IPS-NIHi11 (cell line): ENCODE measurements at places on chromosomes 4 and X.

- DNase-seq = no peak
These were observed 6.2 kb downstream of the MYL5 start for GRCh38 chr4:680551-680927.

- no peak for DNase-seq
These were observed 568.8 kb downstream of the STIM2 start for GRCh38 chr4:27429364-27429871.

DNA sequence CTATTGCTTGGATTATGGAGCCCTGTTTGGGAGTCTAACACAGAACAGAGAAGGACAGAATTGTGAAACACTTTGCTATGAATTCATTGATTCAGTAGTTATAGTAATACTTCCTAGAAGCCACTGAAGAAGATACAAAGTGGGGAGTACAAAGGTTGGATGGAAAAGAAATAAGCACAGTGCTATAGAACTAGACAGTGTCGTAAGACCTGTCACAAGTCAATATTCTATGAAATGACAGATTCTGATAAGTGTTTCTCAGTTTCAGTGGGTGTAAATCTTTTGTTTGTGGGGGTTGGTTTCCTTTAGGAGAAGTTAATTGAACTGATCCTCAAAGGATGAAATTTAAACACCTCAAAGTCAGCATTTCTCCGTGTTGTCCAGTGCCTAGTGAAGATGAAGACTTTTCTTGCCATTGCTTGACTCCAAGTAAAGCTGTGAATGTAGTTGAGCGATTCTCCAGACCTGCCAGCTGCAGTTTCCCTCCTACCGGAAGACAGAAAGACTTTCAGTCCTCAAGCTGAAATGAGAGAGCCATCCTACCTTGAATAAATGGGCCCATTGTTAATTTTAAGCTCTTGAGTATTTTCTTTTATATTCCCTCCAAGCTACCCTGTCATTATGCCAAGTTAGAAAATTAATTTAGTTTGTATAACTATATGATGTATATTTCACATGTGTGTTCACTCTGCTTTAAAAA lies 7.9 kb downstream of the PDLIM5 start:
- no peak for DNase-seq

DNA sequence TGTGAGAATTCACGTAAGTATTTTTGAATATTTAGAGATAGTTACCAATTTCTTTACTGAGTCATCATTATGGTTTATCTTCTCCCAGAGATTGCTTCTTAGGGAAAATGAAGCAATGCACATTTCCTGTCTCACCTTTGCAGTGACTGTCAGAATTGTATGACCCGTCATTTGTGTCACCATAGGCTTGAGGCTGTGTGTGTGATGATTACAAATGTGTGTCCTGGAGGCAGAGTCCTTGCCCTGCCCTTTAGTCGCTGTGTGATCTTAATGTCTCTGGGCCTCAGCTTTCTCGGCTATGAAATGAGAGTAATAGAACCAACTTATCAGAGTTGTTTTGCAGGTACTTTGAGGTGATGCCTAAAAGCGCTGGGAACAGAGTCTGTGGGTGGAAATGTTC lies 13.9 kb downstream of the HCCS start:
- DNase-seq = no peak

DNA sequence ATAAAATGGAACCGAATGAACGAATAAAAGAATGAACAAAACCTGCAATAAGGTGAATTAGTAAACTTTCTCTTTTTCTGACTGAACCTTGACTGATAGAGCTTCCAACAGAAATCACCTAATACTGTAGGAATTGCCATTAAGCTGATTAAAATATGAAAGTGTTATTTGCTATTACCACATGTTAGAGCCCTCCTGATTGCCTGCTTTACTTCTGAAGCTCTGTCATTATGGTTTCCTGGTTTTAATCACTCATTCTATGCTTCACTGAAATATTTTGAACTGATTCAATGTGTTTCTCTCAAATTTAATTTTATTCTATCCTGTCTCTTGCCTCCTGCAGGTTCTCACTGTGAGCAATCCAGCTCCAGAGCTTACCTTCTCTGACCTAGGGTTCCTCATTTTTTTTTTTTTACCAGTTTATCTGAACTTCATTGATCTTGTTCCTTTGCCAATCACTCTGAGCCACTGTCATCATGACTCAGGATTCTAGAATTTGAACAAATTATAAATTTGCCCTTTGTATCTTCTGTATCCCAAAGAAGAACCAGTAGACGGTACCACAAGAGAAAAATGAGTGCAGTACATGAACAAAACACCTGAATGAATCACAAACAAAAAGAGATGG lies 48.1 kb upstream of the UGT2B15 start:
- DNase-seq = no peak

DNA sequence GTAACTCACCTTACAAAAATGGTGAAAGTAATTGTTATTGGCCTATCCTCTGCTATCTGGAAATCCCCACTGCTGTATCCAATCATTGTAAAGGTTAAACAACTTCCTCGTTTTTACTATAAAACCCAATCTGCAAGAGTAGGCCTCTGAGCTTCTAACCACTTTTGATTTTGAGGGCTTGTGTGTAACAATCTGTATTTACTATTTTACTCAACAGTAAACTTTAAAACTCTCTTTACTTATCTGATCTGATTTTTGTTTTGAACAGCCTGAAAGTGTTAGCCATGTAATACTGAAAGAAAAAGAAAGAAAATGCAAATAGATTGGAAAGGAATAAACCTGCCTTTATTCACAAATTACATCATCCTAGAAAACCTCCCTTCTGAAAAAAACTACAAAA lies 63.1 kb downstream of the SLC10A7 start:
- DNase-seq = no peak

- DNase-seq = no peak
These were observed 509.7 kb downstream of the INPP4B start for GRCh38 chr4:142336251-142336934.

GRCh38 chr4:13920111-13920875 lies 292.8 kb upstream of the BOD1L1 start:
- DNase-seq = no peak

DNA sequence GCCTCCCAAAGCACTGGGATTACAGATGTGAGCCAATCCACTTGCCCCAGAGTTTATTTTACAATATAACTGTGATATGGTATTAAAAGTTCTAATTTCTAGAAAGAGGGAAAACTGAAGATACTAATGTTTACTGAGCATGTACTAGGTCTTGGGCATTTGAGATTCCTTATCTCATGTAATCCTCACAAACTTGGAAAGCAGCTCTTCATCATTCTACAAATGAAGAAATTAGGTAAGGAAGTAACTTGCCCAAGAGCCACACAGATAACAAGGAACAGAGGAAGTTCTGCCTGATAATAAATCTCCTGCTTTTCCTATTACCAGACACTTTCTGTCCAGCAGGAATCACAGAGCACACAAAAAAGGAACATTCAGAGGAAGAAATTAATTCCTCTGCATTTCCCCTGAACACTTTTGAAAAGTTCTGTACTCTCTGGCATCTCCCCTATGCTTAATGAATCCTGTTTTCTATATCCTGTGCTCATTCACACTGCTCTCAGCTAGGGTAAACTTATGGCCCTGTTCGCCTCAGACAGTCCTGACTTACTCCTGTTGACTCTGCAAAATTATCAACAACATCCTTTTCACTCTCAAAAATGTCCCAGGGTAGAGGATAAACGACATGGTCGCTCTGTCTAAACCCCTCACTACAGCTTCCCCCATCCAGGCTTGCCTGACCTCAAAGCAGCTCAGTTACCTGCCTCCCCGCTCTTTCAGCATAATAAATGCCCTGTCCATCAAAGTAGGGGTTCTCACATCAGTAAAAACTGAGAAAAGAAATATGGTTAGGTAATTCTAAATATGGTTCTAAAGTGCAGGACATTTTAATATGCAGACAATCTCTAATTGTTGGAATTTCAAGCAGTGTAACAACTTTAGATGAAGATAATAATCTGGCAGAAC lies 13.6 kb downstream of the SH3RF1 start:
- DNase-seq = no peak

DNA sequence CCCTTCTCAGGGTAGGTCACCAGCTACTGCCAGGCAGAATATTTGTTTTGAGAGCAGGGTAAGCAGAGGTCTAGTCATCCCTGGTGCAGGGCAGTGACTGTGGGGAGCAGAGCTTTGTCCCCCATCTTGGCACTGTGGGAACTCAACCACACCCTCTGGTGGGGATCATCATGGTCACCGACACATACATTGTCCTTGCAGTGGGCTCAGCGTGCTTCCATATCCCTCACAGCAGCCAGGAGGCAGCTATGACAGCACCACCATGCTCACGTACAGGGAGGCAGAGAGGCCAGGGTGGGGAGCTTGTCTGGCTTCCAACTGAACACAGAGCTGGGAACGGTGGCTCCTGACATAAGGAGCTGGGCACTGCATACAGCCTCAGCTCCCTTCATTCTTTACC lies 102.3 kb downstream of the ENPP6 start:
- no peak for DNase-seq

GRCh38 chrX:10076765-10077164 lies 80.0 kb upstream of the CLCN4 start:
- DNase-seq = no peak

GRCh38 chr4:173317004-173317403 lies 17.2 kb downstream of the HMGB2 start:
- peak; percentile 64 for DNase-seq
